ENCODE measurements at places on chromosomes 5 and 9.

DNA sequence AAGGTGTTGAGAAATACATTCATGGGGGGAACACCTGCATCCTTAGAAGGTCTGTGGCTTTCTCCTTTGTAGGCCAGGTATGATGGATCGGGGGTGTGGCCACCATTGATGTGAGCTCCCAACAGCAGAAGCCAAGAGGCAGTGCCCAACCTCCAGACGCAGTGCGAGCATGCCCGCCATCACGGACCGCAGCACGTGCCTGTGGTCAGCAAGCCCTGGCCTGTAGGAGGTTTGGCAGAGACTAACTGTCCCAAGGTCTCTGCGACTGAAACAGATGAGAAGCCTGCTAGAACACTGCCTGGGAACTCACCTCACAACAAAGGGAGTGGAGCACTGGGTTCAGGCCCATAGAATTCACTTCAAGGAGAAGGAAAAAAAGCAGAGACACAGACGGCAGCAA, 31.9 kb upstream of the ZNF354A start:
- DNase-seq: no peak

- no peak for DNase-seq
Measured at GRCh38 chr9:135086597-135087488, 625 bp upstream of the OLFM1 start.

GRCh38 chr9:110537841-110538646, 41.5 kb downstream of the SVEP1 start:
- no peak for DNase-seq

DNA sequence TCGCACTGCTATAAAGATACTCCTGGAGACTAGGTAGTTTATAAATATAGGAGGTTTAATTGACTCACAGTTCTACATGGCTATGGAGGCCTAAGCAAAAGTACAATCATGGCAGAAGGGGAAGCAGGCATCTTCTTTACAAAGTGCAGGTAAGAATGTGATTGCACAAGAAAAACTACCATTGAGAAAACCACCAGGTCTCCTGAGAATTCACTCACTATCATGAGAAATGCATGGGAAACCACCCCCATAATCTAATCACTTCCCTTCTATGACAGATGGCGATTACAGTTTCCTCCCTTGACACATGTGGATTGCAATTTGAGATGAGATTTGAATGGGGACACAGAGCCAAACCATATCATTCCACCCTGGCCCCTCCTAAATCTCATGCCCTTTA, 121.2 kb upstream of the ST8SIA4 start:
- no peak for DNase-seq

DNA sequence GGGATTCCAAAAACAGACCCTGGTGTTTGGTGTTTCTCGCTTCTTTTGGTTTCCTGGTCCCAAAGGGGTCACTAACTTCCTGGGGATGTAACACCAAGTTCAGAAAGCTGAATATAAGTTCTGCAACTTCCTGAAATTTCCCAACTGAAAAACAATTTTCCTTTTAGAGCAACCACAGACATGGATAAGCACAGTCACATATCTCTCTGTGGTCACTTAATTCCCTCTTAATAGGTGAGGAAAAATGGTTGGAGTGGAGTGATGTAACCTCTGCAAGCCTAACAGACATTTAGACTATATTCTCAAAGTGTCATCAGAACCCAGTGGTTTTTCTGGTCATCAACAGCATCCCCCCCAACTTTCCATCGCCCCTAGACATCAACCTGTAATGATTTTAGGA, 135.3 kb downstream of the PRELID2 start:
- DNase-seq: no peak

GRCh38 chr5:84438456-84438855, 53.8 kb upstream of the EDIL3 start:
- no peak for DNase-seq

DNA sequence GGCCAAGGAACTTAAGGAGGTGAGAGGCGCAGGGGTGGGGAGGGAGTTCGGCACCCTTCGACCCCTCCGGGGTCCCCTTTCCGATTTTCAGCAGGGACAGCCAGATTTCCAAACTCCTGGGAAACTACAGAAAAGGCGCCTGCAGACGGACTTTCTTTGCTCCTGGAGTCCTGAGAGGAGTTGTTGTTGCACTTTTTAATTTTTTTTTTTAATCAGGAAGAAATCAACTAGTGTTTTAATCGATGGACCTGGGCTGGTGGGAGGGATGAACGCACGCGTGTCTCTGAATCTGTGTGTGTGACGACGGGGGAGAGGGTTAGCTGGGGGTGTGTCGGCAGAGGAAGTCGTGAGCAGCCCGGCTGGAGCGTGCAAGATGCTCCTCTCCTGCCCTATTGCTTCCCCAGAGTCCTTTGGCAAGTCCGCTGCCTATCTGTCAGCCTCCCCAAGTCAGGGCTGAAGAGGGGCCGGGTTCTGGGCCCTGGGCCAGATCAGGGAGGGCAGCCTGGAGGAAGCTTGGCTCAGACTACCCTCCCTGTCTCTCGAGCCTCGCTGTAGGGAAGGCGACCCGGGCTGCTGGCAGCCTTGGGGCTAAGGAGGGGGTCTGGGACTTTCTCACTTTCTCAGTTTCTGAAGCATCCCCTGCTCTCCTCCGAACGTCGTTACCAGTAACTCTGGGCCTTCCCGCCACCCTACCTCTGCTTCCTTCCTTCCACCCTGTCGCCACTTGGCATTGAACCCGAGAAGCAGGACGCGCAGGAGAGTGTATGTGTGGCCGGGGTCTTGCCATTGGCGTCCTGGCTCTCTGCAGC, 731 bp downstream of the PRR16 start:
- DNase-seq: peak; percentile 74

DNA sequence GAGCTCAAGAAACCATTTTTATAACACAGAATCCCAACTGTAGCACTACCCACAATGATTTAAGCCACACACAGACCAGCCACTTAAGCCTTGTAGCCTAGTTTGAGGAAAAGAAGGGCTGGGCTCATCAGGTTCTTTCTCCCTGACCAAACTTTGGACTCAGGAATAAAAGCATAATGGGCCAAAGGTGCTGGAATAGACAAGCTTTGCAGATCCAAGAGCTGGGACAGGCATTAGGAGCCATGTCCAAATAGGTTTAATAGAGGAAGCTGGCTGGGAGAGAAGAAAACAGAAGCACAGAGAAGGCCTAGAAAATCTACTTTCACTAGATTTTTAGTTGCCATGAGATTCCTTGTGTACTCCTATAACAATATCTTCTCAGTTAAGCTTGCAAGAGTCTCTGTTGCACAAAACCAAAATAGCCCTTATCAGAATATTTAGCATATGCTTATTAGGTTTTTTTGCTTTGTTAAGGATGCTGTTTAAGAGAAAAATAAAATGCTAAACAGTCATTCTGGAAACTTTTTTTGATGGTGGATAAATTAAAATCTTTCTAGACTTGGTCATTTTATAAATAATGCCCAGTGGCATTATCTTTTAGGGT, 38.2 kb downstream of the CNOT8 start:
- DNase-seq: no peak

- DNase-seq: no peak
Measured at GRCh38 chr9:34125681-34126206, 754 bp downstream of the DCAF12 start.

DNA sequence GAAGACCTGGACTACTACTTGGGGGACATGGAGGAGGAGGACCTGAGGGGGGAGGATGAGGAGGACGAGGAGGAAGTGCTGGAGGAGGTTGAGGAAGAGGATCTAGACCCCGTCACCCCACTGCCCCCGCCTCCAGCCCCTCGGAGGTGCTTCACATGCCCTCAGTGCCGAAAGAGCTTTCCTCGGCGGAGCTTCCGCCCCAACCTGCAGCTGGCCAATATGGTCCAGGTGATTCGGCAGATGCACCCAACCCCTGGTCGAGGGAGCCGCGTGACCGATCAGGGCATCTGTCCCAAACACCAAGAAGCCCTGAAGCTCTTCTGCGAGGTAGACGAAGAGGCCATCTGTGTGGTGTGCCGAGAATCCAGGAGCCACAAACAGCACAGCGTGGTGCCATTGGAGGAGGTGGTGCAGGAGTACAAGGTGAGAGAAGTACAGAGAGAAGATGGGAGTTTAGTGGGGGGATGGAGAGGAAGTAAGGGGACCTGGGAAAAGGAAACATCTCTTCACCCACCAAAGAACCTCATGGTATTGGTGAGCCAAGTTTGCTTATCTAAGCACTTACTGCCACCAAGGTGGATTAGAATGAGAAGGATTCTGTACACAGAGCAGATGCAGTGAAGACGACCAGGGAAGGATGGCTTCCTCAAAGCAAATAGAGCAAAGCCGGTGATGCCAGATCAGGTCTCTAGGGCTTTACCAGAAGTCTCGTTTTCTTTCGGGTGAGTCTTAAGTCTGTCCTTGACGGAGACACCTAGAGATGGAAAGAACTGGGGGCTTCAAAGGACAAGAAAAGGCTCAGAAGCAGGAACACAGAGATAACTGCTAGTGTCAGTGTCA, 1.5 kb downstream of the TRIM41 start:
- DNase-seq: no peak

- no peak for DNase-seq
Measured at GRCh38 chr9:18775241-18775640, 257.8 kb downstream of the SAXO1 start.

- no peak for DNase-seq
Measured at GRCh38 chr5:39902626-39903025, 477.8 kb upstream of the DAB2 start.

- no peak for DNase-seq
Measured at GRCh38 chr9:34378376-34379060, 1.8 kb upstream of the MYORG start.

DNA sequence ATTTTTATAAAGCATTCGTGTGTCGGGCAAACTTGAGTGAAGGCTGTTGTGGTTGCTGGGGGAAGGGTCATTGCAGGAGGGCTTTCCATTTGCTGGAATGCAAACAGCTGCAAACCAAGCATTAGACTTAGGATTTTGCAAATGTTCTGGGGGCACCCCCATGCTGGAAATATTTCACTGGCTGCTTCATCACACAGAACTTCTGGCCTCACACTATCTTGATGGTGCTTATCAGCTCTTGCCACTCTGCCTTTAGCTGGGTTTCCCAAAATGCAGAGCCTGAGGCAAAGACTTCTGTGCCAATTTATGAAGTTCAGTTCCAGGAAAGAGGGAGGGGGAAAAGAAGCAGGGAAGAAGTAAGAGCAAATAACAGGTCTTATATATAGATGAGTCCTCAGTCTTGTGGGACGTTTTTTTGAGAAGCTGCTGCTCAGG, 8.6 kb upstream of the COL15A1 start:
- DNase-seq: no peak

GRCh38 chr5:1506242-1507013, 17.3 kb downstream of the LPCAT1 start:
- DNase-seq: no peak

GRCh38 chr9:129064499-129064908, 16.4 kb upstream of the DOLPP1 start:
- no peak for DNase-seq

GRCh38 chr5:103014983-103015382, 105.0 kb downstream of the GIN1 start:
- DNase-seq: no peak

DNA sequence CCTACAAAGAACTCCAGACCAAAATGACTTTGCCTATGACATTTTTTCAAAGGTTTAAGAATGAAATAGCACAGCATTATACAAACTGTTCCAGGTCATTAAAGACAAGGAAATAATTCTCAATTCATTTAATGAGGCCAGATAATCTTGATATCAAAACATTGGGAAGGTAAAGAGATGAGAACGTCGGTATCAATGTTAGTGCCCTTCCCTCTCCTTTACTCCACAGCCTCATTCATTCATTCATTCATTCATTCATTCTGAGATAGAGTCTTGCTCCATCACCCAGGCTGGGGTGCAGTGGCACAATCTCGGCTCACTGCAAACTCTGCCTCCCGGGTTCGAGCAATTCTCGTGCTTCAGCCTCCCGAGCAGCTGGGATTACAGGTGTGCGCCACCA, 64.0 kb downstream of the NACC2 start:
- DNase-seq: no peak

DNA sequence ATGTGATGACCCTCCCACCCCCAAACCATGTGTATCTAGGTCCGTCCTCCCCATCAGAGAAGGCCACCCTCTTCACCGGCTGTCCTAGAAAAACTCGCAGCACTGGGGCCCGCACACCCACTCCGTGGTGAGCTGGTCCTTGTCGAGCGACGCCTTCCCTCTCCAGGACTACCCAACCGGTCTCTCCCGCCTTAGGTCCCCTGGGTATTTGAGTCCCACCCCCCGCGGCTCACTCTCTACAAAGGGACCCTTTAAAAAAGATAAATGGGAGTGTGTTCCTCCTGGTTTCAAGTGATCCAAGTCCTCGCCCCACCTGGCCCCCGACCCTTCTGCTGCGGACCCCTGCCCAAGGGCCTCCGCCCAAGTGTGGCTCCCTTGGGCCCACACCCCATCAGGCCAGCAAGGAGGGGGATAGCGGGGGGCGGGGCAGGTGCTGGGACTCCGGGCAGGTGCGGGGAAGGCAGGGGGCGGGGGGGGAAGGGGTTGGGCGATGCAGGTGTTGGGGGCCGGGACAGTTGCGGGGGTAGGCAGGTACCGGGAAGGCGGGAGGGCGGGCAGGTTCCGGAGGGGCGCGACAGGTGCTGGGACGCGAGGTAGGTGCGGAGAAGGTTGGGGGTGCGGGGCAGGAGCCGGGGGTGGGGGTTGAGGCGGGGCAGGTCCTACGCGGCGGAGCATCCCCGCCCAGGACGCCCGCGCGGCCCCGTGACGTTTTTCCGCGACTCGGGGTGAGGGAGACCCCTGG, 970 bp upstream of the ARRDC1 start:
- no peak for DNase-seq

- no peak for DNase-seq
Measured at GRCh38 chr5:73459366-73459765, 10.8 kb upstream of the FOXD1 start.

- DNase-seq: no peak
Measured at GRCh38 chr9:70580606-70581195, 166.2 kb upstream of the KLF9 start.

GRCh38 chr9:85432599-85432998, 309.2 kb downstream of the AGTPBP1 start:
- DNase-seq: no peak

DNA sequence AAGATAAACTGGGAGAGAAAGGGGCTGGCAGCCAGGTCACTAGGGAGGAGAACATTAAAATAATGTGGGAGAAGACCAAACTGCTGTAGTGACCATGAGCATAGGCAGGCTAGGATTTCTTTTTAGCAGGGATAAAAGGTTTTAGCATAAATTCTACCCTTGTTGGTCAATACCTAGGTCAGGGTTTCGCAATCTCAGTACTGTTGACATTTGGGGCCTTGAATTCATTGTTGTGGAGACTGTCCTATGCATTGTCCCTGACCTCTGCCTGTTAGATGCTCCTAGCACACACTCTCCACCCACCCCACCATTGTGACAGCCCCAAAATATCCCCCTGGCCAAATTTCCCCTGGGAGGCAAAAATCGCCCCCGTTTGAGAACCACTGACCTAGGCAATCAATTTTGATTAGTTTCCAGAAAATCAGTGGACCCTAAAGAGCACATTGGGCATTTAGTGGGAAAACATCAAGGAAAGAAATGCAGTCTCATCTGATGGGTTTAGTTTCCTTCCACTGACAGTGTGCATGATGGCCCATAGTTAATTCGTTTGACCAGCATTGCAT, 181.4 kb downstream of the NTRK2 start:
- no peak for DNase-seq

GRCh38 chr5:96187309-96188027, 225.8 kb upstream of the ELL2 start:
- DNase-seq: no peak

GRCh38 chr9:20243841-20244240, 378.5 kb downstream of the MLLT3 start:
- DNase-seq: no peak

- no peak for DNase-seq
Measured at GRCh38 chr9:104118916-104119315, 24.8 kb downstream of the SMC2 start.

- DNase-seq: no peak
Measured at GRCh38 chr9:34001298-34001697, 47.4 kb downstream of the UBAP2 start.

- no peak for DNase-seq
Measured at GRCh38 chr5:147859962-147860640, 18.4 kb upstream of the SCGB3A2 start.
